Epithelial cell of prostate (primary cell): ENCODE measurements at places on chromosomes 5 and 9.

GRCh38 chr5:109126481-109126880 is 283.3 kb downstream of the PJA2 start:
- no peak for DNase-seq

- no peak for DNase-seq
Observed at GRCh38 chr5:179610903-179611265, 12.6 kb downstream of the HNRNPH1 start.

DNA sequence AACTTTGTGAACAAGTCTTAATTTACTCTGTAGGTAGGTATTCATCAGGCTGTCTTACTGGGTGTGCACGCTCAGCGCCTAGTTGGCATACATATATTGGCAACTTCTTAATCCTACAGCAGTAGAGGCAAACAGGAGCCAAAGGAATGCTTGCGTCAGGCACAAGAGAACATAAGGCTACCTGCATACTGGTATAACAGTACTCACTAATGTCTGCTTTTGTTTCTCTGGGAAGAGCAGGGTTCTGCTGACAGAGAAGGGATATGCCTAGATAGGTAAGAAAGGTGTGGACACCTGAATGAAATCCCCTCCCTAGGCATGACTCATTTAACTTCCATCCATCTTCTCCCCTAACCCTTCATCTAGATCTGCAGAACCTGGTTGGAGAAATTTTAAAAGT is 40.1 kb downstream of the ELL2 start:
- DNase-seq = no peak

DNA sequence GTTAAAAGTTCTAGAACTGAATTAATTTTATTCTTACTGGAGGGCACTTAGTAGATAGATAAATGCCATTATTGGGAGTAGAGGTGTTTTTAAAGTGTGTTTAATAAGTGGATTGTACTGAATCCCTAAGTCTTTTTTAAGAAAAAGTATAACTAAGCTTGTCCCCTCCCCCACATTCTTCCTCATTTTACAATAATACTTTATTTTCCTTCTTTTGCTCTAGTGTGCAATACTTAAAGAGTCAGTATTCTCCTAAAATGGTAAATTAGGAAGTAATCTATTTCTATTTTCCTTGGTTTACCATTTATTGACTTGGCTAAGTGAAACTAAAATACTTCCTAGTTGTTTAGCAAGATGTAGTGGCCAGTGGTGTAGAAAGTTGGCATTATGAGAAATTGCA is 11.6 kb downstream of the UBLCP1 start:
- no peak for DNase-seq

DNA sequence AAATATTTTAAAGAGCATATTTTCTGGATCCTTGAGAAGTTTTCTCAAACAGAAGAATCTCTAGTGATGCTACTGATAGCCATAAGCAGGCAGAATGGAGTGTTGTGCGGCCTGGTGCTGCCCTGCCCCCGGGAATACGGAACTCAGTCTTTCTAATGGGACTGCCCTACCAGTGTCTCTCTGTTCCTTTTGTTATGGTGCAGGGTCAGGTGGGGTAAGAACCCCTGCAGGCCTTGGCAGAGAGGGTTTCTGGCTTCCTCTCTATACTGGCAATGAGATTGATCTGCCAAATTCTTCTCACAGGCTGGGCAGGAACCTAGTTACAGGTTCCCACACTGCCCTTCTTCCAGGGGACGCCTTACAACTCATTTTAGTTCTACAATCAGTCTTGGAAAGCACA is 2.6 kb downstream of the IL5 start:
- no peak for DNase-seq

- DNase-seq = no peak
Observed at GRCh38 chr9:76564297-76564696, 105.3 kb downstream of the GCNT1 start.

- DNase-seq = no peak
Observed at GRCh38 chr9:98066235-98066634, 9.7 kb downstream of the NANS start.

- no peak for DNase-seq
Observed at GRCh38 chr5:78798673-78799029, 150.1 kb upstream of the LHFPL2 start.

DNA sequence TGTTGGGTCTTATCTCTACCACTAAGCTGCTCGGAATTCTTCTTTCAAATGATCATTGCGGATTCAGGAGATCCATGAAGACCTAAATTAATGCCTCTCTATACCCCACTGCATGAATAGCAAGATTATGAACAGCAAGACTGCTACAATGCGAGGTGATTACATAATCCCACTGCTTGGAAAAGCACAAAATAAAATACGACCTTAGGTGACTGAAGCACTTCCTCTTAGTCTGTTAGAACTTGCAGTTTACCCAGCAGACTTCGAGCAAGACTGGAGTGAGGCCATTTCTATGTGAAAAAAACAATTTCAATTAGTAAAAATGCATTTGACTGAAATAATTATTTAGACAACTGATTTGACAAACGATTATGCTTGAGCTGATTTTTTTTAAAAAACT is 59.8 kb downstream of the SH3RF2 start:
- no peak for DNase-seq

DNA sequence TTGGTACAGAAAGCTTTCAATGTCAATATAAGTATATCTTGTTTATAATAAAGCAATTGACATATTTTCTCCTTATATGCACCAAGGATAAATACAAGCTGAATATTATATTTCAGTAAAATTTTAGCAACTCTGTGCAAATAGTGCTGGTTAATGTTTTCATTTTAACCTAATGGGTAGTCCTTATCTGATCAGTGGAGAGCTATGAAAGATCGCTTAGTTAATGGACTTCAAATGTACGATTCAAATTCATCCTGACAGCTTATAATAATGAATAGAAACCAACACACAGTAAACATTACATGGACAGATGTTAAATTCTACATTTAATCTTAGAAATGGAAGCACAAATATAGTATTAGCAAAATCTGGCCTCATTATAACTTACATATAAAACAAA is 1495.2 kb upstream of the C9orf72 start:
- no peak for DNase-seq

DNA sequence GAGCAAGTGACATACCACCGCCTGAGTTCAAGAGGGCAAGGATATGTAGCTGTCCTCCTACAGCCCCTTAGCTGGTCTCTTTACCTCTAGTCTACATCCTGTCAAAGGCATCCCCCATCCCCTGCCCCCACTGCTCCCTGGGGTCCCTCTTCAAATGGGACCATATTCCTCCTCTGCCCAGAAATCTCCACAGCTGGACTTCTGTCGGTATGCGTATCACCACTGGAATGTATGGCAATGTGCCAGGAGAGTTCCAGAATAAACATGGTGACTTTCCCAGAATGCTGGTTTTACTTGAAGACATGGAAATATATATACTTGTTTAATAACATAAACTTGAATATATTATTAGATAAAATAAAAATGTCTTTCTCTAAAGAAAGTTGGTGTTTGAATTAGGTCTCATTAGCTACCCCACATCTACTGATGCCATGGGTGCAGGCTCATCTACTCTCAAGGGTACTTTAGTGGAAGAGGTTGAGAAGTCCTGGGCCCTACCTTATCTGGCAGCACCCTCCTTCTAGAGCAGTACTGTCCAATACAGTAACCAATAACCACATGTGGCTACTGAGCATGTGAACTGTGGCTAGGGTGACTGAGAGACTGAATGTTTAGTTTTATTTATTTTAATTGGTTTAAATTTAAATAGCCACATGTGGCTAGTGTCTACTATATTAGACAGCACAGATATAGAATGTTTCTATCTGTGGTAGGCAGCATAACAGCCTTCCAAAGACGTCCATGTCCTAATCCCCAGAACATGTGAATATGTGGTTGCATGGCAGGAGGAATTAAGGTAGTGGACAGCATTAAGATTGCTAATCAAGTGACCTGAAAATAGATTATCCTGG is 181.7 kb upstream of the SLC30A5 start:
- DNase-seq = no peak

DNA sequence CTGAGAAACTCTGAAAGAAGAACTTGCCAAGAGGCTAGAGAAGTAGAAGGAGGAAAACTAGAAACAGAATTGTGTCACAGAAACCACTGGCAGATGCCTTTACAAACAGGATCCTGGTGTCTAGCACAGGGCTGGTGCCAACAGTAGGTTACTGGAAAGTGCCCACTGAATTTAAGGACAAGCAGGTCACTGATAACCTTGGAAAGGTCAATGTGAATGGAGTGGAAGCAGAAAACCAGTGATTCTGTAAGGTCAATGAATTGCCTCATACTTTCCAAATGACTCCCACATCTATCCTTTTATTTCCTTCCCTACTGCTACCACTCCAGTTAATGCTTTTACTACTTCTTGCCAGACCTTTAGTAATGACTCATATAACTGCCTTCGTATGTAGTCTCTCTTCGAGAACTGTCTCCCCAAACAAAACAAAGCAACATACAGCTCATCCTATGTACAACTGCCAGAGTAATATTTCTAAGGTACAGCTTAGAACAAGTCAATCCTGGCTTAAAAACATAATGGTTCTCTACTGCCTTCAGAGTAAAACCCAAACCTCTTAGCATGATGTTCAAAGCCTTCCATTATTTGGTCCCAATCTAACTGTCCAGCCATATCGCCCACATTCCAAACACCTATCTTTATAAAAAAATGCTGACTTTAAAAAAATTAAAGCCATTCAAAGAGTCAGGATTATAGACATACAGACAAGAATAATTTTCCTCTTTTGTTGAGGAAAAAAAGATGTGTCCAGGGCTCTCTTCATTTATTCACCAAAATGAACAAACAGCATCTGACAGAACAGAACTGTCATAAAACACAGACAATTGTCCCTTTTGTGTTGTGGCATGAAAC is 52.5 kb downstream of the NR3C1 start:
- DNase-seq = peak; percentile 44

DNA sequence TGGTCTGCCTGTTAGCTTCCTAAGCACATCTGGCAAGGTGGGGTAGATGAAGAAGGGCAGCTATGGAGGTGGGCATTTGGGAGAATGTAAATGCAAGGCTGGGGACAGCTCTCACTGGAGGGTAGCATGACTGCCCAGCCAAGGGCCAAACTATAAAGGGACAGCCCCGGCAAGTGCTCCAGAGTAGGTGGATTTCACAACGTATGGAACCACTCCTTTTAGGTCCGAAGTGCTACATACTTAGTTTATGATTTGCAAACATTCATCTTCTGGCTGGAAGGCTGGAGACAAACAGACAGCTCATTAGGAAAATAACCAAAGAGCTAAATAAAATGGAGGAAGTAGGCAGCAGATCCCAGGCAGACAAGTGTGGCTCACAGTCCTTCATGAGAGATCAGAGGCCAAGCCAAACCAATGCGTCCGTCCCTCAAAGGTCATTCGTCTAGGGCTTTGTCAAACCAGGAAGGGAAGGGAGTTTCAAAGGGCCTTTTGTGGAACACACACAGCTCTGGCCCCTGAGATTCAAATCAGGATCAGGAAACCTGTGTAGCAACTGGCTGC is 42.5 kb upstream of the GLRX start:
- DNase-seq = no peak

DNA sequence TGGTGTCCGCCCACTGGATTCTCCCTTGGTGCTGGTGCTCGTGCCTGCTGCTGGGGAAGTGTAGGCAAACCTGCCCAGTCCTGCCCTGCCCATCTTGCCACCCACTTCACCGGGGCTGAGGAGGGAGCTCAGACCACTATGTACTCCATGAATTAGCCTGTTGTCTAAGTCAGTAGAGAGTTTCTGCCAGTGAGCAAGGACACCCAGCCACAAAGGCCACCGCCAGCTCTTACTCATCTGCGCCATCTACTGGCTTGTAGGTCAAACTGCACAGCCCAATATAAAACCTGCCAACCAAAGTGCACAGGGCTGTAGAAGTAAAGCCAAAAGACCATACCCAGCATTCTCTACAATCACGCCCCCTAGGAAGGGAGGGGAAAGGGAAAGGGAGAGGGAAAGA is 102.3 kb downstream of the GLIS3 start:
- no peak for DNase-seq

GRCh38 chr5:95975703-95976102 is 14.1 kb upstream of the ELL2 start:
- DNase-seq = no peak

GRCh38 chr5:160020266-160020770 is 11.4 kb downstream of the TTC1 start:
- DNase-seq = no peak

- no peak for DNase-seq
Observed at GRCh38 chr9:70455993-70456704, 41.7 kb upstream of the KLF9 start.

DNA sequence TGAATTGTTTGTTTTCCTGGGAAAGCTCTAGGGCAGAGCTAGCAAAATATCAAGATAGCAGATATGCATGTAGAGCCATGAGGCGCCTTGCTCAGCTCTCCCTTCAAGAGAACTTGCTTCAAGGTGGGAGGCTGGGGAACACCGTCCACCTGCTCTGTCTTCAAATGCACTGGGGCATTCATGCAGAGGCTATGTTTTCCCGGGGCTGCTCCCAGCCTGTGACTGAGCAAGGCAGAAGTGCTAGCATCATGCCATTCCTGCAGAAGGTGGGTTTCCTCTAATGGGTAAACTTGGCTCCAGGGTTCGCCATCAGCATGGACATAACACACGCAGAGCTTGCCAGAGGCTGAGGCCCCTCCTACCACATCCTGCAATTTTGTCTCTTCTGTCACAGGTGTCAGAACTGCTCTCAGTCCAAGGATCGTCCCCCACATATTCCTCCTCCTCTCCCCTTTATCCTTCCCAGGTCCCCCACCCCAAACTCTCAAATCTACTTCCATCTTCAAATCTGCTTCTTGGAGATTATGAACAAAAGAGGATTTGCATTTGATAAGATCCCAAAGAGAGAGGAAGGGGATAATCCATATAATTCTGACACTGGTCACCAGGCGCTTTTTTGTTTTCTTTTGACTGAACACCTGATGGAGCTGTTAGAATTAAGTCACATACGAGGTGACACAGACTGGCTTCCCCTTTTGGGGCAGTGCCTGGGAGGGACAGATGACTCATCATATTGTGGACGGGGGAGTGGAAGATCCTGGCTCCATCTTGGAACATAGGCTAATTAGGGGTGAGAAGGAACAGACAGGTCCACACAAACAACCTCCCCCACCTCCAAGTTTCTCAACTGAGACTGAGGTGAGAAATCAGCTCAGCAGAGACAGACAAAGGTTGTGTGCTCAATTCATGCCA is 85.0 kb upstream of the TAF11L2 start:
- DNase-seq = no peak

- no peak for DNase-seq
Observed at GRCh38 chr9:6268826-6269397, 53.3 kb downstream of the IL33 start.

- no peak for DNase-seq
Observed at GRCh38 chr9:109256336-109256735, 64.5 kb downstream of the EPB41L4B start.
